ENCODE measurements at places on chromosomes 5 and 9.
A peak's percentile ranks its signal among the peaks of the same experiment; 100 is the strongest.

DNA sequence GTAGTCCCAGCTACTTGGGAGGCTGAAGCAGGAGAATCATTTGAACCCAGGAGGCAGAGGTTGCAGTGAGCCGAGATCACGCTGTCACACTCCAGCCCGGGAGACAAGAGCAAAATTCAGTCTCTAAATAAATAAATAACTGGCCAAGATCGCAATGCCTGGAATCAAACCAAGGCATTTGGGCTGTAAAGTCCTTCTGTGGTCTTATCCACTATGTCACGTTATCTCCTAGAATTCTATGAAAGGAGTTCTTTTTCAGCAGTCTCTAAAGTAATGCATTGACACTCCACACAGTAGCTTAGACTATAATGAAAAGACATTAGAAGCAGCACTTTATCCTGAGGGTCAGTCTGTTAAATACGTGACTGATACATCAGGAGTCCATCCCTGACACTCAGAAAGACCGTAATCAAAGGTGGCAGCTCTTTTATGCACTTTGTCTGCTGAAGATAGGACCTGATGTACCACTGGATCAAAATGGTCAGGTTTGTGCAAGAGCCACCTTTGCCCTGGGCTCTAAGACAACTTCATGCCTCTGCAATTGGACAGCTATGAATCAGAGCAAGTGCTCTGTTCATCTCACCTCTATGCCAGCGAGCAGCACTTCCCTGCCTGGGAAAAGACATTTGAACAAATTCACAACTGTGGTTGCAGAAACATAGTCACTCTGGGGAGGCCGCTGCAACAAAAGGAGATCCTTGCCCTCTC, 31.7 kb upstream of the GNA14 start:
- no peak for DNase-seq

- DNase-seq = no peak
These were observed 71.4 kb downstream of the SEMA4D start for GRCh38 chr9:89426384-89426961.

GRCh38 chr5:128441941-128442350, 96.1 kb downstream of the FBN2 start:
- DNase-seq = no peak

GRCh38 chr9:107336718-107337360, 53.8 kb downstream of the RAD23B start:
- DNase-seq = no peak

- no peak for DNase-seq
These were observed 26.2 kb upstream of the SMU1 start for GRCh38 chr9:33102551-33103210.

DNA sequence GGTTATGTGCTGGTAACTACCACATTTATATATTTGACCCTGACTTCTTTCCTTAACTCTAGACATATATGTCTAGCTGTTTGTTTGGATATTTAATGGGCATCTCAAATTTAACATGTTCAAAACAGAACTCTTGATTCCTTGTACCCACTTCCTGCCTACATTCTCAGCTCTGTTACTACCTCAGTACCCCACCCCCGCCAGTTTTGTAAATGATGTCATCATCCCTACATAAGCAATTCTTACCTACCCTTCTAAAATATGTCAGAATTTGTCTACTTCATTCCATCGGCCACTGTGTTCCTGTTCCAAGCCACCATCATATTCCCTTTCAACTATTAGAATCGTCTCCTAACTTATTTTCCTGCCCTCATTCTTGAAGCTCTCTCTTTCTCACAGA, 4.8 kb downstream of the RAD50 start:
- no peak for DNase-seq

DNA sequence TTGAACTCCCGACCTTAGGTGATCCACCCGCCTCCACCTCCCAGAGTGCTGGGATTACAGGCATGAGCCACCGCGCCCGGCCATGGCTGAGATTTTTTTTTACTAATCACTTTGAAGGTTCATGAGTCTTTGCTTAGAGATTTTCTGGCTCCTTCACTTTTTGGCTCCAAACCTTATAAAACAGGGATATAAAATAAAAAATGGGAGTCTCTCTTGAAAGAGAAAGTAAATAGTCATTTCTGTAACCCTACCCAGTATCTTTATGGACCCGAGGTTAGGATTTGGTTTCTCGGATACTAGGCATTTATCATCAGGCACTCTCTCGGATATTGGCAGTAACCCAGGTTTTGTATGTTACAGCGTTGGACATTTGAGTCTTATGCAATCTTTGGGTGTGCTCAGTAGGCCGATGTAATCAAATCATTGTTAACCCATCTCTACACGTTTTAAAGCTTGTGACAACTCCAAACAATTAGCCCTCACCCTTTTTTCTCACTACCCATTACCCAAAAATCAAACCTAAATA, 25.3 kb downstream of the STXBP1 start:
- DNase-seq = no peak

DNA sequence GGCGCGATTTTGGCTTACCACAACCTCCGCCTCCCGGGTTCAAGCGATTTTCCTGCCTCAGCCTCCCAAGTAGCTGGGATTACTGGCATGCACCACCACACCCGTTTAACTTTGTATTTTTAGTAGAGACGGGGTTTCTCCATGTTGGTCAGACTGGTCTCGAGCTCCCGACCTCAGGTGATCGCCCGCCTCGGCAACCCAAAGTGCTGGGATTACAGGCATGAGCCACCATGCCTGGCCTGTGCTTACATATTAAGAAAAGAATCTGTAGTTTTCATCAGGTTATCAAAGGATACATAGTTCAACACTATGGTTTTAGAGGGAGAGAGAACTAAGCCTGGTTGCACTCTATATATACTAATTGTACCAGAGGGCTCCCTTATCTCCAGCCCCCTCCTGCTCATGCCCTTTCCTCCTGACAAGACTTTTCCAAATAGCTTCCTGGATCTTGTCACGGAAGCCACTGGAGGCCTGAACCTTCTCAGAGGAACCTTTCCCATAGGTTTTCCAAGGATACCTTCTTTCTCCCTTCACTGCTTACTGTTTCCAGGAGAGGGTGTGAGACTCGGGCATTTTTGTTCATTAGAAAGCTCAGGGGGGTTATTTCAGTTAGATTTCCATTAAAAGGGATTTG, 53.1 kb downstream of the SLC44A1 start:
- no peak for DNase-seq

- no peak for DNase-seq
These were observed 18.4 kb downstream of the AP3B1 start for GRCh38 chr5:78275998-78276543.

GRCh38 chr5:160008877-160009590, at the start of gene TTC1:
Gene TTC1 (plus strand): TSS chr5:160009139. CDS start chr5:160010529, 1,390 bp downstream.
- DNase-seq = peak; percentile 97

GRCh38 chr9:105963343-105964099, 269.2 kb downstream of the TMEM38B start:
- DNase-seq = no peak

- no peak for DNase-seq
These were observed 101.8 kb downstream of the CETN3 start for GRCh38 chr5:90307782-90308181.

DNA sequence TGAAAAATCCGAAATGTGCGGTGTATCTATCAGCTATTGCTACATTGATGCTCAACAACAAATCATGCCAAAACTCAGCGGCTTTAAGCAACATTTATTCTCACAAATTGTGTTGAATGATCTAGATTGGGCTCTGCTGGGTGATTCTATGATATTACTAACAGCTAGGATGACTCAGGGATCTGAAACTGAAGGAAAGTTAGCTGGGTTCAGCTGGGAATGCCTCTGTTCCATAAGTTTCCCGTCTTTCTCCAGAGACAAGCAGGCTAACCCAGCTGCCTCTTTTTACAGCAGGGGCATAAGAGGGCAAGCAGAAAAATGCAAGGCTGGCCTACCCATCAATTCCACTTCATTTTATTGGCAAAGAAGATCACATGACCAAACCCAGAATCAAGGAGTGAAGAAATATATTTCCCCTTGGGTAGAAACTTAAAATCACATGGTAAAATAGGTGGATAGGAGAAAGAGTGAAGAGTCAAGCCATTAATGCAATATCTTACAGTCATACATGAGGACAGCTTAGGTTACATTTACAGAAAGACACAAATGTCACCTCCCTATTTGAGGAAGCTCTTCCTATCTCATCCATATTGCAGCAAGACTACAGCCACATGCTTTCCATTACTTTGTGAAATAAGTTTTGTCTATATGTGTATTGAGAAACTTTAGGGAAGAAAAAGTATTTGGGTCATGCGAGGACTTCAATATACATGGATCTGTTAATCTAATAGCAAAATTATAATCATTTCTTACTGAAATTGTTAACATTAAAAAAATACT, 30.8 kb downstream of the IL7R start:
- no peak for DNase-seq

GRCh38 chr5:139748505-139748826, 47.1 kb upstream of the PSD2 start:
- no peak for DNase-seq

GRCh38 chr9:94681508-94681907, 42.2 kb upstream of the FBP1 start:
- peak; percentile 23 for DNase-seq

- DNase-seq = no peak
These were observed 49.4 kb downstream of the ATP10B start for GRCh38 chr5:160802592-160802991.

GRCh38 chr5:62568800-62569432, 9.7 kb upstream of the LRRC70 start:
- DNase-seq = no peak

DNA sequence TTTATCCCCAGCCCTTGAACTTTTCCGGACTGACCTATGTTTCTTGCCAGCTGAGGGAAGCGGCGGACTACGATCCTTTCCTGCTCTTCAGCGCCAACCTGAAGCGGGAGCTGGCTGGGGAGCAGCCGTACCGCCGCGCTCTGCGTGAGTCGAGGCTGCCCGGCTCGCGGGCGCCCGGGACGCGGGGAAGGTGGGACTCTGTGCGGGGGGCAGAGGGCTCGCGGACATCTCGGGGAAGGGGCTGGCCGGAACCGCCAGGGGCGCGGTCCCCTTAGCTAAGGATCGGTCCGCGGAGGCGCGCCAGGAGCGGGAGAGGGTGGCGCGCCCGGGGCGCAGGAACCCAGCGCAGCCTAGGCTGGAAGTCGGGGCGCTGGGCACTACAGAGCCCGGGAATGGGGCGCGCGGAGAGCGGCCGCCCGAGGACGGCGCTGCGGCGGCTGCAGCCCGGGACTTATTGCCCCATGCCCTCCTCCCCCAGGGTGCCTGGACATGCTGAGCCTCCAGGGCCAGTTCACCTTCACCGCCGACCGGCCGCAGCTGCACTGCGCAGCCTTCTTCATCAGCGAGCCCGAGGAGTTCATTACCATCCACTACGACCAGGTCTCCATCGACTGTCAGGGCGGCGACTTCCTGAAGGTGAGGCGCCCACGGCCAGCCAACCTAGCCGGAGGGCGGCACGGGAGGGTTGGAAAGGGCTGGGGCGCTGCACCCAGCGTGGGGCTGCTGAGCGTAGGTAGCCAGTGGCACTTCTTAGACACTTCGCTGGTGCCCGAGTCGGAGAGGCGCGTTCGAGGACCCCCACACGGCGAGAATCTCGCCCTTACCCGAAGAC, 922 bp downstream of the CRHBP start:
- DNase-seq = no peak

DNA sequence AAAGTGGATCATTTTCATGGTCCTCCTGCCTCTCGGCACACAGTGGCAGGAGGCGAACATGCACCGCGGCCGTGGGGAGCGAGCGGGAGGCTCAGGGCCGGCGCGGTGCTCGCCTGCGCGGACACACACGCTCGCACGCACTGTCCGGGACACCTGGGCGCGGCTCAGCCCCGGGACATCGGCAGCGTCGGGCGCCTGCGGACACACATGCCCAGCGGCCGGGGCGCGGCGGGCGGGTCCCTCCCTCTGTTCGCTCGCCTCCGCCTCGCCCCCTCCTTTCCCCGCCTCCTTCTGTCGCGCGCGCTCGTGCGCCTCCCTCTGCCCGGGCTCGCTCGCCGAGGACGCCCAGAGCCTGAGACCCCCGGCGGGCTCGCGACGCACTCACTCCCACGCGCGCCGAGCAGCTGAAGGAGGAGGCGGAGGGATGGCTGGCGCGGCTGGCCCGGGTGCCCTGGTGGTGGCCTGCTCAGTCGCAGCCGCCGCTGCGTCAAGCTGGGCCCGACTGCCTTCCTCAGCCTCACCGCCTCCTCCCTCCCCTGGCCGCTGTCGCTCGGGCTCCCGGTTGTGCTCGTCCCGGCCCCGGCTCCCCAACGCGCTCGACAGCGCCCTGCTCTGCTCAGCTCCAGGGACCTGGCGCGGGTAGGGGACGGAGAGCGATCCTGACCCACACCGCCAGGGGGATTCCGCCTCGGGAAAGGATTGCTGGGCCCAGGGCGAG, at the start of gene FRMD3:
FRMD3 (minus strand) TSS at position 230 of the 718 bp plus-strand sequence; CDS start at position 60, 170 bp downstream.
- no peak for DNase-seq

- DNase-seq = no peak
These were observed 560.8 kb downstream of the BNC2 start for GRCh38 chr9:16309469-16310271.

DNA sequence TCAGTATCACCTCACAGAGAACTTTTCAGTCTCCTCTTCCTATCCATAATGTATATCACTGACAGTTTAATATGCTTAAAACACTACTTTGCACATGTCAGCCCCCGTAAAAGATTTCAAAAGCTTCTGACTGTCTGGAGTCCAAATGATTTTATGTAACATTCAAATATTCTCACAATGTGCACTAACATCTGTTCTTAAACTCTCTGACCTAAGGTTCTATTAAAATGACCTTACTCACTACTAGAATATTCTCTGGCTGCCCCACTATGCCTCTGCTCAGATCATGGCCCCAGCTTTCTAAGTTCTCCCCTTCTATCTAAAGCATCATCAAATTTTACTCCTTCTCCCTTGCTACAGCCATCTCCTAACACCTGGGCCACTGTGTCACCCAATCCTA, 52.5 kb downstream of the AP3B1 start:
- no peak for DNase-seq

GRCh38 chr5:34058532-34058931, 15.5 kb upstream of the C1QTNF3 start:
- DNase-seq = no peak

DNA sequence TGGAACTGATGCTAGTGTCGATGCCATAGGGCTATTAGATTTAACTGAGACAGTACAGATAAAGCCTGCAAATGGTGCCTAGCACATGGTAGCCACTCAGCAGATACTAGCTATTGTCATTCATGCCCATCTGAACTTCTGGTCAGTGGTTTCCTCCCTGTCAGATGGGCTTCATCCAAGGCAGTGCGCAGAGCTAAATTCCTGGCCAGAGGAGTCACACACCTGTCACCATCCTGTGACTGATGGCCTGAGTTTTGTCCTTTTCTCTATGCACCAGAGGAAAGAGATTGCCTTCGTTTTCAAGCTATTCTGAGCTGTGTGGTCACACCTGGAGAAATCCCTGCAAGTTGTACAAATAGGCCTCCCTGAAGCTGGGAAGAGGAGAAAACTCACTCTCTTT, 34.7 kb downstream of the MSX2 start:
- no peak for DNase-seq

- no peak for DNase-seq
These were observed 273.8 kb upstream of the RPS23 start for GRCh38 chr5:82551840-82552385.

DNA sequence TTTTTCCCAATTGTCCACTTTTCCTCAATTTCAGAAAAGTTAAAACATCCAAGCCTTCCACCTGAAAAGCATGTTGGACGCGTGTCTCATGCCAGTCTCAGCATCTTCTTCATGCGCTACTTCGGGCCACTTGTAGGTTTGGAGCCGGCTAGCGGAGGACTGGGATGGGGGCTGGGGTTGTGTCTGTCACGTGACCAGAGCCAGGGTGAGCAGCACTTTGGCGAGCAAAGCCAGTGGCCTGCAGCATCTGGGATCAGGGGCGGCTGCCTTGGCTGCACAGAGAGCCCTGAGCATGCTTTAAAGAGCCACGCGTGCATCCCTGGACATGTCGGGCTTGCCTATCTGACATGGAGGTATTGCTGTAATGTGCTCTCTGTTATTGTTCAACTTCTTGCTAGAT, 41.2 kb downstream of the SLC6A3 start:
- no peak for DNase-seq

Measured in NCI-H2081 treated with DMSO at 0.1 percent for 48 hours (cell line).